ENCODE measurements at places on chromosomes 2 and 18.

DNA sequence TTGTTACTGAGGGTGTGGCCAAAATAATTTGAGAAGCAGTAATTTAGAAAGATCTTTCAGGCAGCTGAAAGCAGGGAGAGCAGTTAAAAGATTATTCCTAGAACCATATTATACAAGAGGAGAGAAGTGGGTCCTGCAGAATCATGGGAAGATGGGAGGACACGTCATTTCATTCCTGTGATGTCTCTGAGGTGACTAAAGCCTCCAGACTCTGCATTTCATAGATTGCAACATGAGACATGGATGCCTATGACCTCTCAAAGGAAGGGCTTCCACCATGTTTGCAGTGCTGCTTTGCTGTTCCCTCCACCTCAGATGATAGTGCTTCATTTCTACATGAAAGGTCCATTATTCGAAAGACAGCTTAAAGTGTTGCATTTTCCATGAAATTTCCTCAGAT is 788.4 kb downstream of the TSN start:
- no peak for DNase-seq

- DNase-seq: peak; percentile 71
These were observed 2.1 kb downstream of the RNF149 start for GRCh38 chr2:101306410-101306809.

GRCh38 chr2:3137651-3138300 is 239.8 kb downstream of the EIPR1 start:
- DNase-seq: no peak

DNA sequence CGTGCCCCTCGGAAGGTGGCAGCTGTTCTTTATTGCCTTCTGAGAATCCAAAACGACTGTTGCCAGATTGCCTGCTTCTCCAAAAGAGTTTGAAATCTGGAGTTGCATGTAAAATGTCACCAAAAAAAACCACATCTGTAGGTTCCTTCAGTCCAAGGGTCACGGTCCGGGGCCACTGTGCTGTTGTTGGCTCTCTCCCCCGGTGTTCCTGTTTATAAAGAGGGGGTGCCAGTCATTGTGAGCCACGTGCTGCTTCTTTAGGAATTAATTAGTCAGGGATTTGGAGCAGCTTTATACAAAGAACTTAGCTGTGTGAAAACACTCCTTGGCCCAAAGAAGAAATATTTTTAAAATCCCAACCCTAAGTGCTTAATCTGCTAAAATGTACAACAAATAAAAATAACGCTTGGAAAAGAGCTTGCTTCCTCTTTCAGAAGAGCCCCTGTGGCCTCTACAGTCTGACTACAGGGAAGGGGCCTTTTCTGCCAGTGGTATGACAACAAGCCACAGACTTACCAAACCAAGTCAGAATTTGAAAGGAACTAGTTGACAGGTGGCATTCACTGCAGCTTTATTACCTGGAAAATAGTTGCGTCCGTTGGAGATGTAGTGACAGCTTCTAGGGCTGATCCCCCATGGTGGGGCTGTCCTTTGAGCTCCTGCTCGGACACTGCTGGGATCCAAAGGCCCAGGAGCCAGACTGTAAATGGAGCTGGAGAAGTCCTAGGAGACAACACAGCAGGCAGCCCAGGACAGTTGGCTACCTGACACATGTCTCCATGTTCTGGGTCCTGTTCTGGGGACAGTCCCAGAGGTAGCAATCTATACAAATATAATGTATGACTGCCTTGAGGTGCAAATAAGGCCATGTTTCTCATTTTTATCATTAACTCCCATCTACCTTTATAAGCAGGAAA is 84.5 kb upstream of the SLC1A4 start:
- DNase-seq: no peak

DNA sequence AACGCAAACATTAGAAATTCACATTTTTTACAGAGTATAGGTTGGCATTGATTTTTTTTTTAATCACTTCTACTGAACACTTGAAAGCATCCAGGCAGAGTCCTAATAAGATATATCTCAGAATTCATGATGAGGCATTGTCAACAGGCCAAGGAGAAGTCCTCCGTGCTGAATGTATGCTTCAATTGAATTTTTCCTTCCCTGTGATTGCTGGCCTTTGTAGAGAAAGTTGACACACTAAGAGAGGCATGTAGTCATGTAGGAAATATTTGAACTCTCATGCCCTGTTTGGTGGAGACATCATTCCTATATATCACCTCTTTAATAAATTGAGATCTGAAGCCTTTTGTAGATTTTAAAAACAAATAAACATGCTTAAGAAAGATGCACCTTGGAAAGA is 844.9 kb downstream of the CPS1 start:
- DNase-seq: no peak

DNA sequence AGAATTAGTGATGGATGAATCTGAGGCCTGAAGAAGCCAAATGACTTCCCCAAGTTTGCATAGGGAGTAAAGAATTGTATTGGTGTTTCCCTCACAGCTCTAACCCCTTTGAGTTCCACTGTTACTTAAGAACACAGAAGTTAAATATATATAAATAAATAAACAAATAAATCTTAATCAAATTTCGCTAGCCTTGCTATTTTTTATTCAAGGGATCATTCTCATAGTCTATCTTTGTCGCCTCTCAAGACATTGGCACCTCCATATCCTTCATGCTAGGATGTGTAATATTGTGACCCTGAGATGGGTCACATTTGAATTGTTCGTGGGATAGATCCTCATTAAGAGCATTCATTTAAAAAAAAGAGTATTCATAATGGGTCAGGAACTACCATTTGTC is 121.3 kb upstream of the HNMT start:
- DNase-seq: no peak

GRCh38 chr2:74778381-74779264 is 55.3 kb upstream of the HK2 start:
- no peak for DNase-seq

- DNase-seq: no peak
These were observed 2.0 kb downstream of the HPCAL1 start for GRCh38 chr2:10304458-10305253.

DNA sequence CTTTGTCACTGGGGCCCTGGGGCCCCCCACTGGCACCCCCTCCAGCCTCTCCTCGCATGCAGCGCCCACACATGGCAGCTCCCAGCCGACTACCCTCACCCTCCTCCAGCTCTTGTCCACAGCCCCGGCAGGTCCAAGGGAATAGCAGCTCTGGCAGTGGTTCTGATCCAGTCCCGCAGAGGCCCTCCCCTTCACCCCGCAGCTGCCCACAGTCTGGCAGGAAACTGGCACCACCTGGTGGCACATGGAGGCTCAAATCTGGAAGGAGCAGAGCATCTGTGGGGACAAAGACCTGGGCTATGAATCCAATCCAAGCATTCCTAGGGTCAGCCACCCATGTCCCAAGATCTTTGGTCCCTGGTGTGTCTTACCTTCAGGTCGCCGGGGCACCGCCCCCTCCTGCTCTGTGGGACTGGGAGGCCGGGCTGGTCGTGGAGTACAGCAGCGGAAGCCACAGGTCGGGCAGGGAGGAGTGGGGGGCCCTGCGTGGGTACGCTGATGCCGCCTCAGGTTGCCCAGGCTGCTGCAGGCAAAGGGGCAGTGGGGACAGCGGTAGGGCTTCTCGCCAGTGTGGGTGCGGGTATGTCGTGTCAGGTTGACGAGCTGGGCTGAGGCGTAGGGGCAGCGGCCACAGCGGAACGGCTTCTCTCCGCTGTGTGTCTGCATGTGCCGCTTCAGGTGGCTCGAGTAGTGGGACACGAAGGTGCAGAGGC is 2.3 kb downstream of the ZNF513 start:
- DNase-seq: no peak

- no peak for DNase-seq
These were observed 503.5 kb upstream of the SOX11 start for GRCh38 chr2:5188636-5189035.

- DNase-seq: no peak
These were observed 89.8 kb upstream of the NEUROD1 start for GRCh38 chr2:181770150-181770549.

DNA sequence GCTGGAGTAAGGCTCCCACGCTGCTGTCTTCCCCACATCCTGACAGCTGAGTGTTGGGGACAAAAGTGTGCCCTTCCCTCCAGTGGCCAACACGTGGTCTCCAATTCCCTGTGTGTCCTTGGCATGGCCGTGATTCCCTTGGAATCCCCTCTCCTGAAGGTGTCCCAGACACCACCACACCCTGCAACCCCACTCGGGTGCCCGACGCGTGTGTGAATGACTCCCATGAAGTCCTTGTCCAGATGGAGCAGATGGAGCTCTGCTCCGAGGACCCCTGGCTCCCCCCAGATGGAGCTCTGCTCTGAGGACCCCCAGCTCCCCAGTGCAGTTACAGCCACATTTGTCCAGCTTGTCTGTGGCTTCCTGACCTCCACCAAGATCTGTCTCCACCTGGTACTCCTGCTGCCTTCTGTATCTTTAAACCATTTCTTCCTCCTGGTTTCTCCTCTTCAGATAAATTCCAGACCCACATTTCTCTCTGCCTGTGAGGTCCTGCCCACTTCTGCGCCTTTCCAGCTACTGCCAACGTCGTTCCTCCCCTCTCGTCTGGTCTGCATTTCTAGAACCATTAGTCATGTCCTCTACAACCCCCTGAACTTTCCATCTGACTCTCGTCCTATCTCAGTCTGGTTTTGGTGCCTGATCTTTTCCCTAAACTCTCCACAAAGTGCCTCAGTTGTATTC is 86.8 kb upstream of the PXDN start:
- no peak for DNase-seq

DNA sequence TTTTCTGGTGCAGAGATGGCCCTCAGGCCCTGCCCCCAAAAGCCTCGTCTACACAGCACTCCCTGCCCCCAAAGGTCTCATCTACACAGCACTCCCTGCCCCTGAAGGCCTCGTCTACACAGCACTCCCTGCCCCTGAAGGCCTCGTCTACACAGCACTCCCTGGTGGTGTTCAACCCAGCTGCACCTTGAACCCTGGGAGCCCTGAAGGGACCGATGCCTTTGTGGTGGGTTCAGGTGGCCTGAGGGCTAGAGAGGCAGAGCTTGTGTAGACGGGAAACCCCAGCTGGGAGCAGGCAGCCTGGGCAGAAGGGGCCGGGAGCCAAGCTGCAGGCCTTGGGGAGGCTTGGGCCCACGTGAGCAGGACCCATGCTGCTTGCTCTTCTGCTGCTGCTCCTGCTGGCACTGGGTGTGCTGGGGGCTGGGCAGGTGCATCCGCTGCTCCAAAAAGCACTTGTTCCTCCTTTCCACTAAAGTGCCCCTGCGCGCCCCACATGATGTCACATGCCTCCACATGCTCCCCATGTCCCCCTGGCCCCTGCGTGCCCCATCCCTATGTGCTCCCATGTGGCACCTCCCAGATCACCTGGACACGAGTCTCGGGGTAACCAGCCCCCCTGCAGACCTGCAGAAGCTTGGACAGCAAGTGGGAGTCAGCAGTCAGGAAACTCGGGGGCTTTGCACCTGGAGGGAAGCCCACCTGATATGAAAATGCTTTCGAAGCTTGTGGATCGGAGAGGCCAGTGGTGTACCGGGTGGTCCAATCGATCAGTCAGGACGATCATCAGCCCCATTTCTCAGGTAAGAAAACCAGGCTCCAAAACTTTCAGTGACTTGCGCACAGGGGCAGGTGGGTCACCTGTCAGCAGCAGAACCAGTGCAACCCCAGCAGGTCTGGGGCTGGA is 94.9 kb upstream of the CTDP1 start:
- no peak for DNase-seq

- DNase-seq: no peak
These were observed 460.4 kb upstream of the ZNF804A start for GRCh38 chr2:184137955-184138354.

- DNase-seq: no peak
These were observed 138.0 kb upstream of the DNMT3A start for GRCh38 chr2:25479761-25480160.

DNA sequence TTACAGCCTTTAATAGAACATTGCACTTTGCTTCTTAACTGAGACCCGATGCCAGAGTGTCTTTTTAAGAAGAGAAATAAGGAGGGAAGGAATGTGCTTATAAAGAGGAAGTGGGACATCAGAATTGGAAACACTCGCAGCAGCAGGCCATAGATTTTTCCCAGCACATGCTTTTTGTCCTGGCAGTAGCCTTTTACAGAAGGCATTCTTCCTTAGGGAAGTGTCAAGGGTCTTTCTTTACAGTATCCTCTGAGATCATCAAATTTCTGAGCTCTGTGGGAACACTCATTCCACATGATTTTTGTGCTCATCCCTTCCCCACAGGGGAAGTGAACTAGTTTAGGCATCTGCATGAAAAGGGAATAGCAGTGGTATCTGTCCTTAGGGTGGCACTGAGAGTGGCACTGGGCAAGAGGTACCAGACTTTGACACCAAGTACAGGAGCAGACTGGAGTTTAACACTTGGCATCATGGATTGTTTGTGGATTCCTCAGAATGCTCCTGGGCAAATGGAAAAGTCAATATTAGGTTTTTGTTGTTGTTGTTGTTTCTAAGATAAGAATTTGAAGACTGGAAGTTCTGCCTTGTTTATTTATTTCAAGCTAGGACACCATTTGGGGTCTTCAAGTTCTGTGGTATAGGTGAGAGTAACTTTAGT is 4.1 kb downstream of the MYO1B start:
- DNase-seq: no peak

DNA sequence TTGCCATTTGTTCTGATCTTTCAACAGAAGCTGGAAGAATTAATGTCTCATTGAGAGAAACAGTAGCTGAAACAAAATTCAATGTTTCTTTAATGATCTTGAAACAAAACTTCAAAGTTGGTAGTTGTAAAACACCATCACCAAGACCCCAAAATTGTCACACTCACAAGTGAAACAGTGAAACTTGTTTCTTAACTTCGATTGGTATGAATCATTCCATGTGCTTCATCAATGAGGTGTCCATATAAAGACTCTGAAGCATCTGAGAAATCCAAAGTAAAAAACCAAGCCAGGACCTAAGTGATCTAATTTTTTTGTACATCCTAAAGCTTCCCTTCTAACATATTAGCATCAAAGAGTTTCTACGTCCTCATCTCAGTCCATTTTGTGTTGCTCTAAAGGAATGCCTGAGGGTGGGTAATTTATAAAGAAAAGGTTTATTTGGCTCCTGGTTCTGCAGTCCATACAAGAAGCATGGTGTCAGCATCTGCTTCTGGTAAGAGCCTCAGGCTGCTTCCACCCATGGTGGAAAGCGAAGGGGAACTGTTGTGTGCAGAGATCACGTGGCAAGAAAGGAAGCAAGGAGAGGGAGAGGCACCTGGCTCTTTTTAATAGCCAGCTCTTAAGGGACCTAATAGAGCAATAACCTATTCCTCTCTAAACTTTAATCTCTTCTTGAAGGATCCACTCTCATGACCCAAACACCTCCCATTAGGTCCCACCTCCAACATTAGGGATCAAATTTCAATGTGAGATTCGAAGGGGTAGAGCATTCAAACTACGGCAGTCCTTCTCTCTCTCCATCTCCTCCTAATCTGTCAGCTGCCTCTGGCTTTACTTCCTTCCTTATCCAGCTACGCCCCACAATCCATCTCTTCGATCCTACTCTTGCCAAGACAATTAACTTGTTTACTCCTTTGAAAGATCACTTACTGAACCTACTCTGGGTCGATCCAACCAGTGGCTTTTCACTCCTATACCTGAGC is 20.7 kb upstream of the TLK1 start:
- no peak for DNase-seq

DNA sequence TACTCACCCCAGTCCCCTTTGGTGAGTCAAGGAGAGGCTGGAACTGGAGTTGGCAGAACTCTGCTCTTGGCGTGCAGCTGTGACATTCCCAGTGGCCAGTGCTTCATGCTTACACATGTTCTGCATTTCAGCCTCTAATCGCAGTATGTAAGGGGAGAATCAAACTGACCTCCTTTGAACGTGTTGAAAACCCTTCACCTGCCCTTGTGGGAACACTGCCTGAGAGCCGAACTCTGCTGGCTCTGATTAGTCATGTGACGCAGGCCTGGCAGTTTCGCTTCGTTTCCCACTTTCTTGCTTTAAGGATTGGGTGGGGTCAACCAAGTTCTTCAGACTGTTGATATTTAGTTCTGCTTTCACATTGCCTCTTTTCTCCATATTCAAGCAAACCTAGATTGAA is 173.8 kb upstream of the BCL2L11 start:
- no peak for DNase-seq
